ENCODE measurements at places on chromosomes 2 and 18. TPM values are rescaled to one million over a fixed set of nuclear protein-coding genes. Genes with fewer than 3 reads are reported as not detected.

MC5R gene
- total RNA-seq, result not detected

ANKRD30BL gene
- not detected for total RNA-seq

OSBPL1A gene
- 35.6 TPM for total RNA-seq

PPP1R1C gene
- total RNA-seq, result 0.40 TPM

DYNC2LI1 gene
- total RNA-seq, result 40.4 TPM

SP140 gene
- total RNA-seq, result 0.08 TPM

MC2R gene
- total RNA-seq, result not detected

NPHP1 gene
- 1.1 TPM for total RNA-seq

EMX1 gene
- 1.2 TPM for total RNA-seq

IL1RL2 gene
- not detected for total RNA-seq

FIGLA gene
- total RNA-seq, result not detected

EFHD1 gene
- total RNA-seq, result 4.2 TPM

DNA sequence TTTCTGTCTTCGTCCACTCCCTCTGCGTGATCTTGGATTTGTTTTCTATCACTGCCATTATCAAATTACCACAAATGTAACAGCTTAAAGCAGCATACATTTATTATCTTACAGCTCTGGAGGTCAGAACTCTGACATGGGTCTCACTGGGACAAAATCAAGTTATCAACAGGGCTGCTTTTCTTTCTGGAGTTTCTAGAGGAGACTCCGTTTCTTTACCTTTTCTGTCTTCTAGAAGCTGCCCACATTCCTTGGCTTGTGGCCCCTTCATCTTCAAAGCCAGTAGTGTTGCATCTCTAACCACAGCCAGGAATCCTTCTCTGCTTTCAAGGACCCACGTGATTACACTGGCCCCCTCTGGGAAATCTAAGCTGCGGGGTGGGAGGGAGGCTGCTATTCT, 21.9 kb upstream of the TET3 start:
- DNase-seq, result no peak

- peak; percentile 67 for DNase-seq
These were observed 145.6 kb downstream of the TGIF1 start for GRCh38 chr18:3595369-3596273.

- DNase-seq, result no peak
These were observed 92.0 kb upstream of the CYP1B1 start for GRCh38 chr2:38167968-38168350.

GRCh38 chr2:197852108-197852507, 47.7 kb downstream of the PLCL1 start:
- no peak for DNase-seq

- no peak for DNase-seq
These were observed 355.6 kb downstream of the PAX3 start for GRCh38 chr2:221943076-221943810.

- DNase-seq, result no peak
These were observed 41.8 kb downstream of the SLC14A1 start for GRCh38 chr18:45765796-45766195.

- DNase-seq, result no peak
These were observed 33.3 kb downstream of the NEMP2 start for GRCh38 chr2:190501231-190501630.

DNA sequence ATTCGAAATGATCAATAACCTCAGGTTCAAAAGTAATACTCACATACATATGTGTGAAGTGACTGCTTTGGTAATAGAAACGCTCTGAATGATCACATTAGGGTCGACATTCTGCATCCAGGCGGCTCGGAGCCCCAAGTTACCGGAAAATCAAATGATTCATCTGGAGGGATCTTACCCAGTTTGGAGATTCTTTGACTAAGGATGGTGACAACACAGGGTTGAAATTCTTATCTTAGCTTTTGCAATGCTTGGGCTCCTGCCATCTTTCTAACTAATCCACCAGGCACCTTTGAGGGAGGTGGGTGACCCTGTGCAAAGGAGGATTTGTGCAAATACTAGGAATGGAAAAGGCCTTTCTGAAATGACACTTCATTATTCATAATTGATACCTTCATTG, 10.8 kb downstream of the GBX2 start:
- DNase-seq, result no peak

GRCh38 chr18:40292985-40293710, 1661.9 kb upstream of the PIK3C3 start:
- DNase-seq, result no peak

- no peak for DNase-seq
These were observed 106.9 kb downstream of the HDAC4 start for GRCh38 chr2:239293775-239294430.

DNA sequence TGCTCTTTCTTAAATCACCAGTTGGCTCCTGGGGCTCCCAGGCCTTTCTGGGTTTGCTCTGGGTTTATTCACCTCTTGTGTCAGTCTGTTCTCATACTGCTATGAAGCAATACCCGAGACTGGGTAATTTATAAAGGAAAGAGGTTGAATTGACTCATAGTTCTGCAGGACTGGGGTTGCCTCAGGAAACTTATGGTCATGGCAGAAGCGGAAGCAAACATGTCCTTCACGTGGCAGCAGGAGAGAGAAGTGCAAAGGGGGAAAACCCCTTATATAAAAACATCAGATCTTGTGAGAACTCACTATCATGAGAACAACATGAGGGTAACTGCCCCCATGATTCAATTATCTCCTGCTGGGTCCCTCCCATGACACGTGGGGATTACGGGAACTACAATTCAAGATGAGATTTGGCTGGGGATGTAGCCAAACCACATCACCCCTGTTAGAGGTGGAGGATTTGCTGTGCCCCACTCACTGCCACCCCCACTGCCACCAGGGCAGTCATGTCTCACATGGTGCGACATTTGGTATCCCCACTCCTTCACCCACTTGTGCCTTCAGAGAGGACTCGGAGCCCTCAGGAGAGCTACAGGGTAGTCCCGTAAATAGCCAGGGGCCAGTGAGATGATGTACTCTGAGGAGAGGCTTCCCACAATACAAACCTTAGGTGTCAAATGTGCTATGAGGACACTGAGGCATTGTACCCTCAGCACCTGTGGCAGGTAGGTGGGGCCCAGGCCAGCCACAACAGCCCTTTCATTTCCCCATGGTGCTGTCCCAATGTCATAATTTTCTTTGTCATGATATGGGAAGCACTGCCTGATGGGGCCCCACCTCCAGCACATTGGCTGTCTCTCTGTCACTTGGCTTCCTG, 35.7 kb downstream of the CDC42EP3 start:
- peak; percentile 30 for DNase-seq

- no peak for DNase-seq
These were observed 149.4 kb upstream of the EPAS1 start for GRCh38 chr2:46147626-46148368.

- no peak for DNase-seq
These were observed 13.1 kb downstream of the ASPRV1 start for GRCh38 chr2:69948032-69948962.

GRCh38 chr18:78884502-78884901, 95.1 kb upstream of the SALL3 start:
- DNase-seq, result no peak

DNA sequence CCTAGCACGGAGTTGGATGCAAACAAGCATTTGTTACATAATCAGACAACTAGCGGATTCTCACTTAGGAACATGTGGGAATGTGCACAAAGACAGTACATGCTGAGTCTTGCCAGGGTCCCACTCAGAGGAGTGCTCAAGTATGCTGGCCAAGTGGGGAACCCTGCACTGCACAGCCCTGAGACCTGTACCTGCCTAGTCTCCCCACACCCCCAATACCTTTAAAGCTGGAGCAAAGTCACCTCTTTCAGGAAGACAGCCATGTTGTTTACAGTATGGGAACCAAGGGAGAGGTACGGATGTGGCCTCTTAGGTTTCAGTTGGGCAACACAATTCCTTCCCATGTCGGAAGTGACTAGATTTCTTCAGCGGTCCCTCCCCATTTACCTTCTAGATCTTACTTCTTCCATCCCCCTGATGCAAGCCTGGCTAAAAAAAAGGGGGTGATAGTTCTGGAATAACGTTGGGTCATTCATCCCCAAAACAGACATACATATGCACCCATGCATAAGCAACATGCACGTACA, 10.7 kb downstream of the CXCR1 start:
- no peak for DNase-seq

- no peak for DNase-seq
These were observed 218.7 kb downstream of the HNMT start for GRCh38 chr2:138182937-138183312.

DNA sequence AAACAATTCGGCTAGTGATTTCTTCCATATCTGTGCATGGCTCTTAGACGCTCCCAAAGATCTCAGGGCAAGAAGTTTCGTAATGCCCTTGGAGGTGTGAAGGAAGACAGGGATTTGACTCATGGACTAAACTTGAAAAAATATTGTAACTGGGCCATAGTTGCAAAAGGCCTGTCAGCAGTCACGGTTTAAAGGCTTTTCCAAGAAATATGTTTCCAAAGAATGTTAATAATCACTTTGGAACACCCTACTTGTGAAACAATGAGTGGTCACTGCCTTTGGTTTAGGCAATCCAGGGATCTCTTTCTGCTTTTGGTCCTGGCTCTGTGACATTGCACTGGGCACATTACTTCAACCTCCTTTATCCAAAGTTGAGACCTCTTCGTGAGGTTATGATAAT, 102.5 kb upstream of the RASGRP3 start:
- DNase-seq, result no peak

GRCh38 chr18:6004683-6005082, 109.4 kb upstream of the TMEM200C start:
- no peak for DNase-seq

DNA sequence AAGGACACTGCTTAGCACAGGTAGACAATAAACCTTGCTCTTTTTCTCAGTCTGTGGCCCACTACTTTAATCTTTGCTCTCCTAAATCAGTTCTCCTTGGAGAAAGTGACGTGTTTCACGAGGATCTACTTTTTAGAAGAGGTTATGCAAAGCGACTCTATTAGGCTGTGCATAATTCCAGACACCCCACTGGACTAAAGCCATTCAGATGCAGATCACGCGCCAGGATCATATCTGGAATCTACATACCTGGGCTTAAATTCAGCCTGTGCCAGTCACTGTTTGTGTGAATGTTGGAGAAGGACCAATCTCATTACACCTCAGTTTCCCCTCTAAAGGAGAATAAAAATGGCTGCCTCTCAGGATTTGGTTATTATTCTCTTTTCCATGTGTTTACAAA, 413.0 kb upstream of the MYT1L start:
- no peak for DNase-seq

GRCh38 chr18:22332590-22332989, 85.1 kb downstream of the CTAGE1 start:
- DNase-seq, result no peak

GRCh38 chr2:180412219-180412618, 405.1 kb upstream of the CWC22 start:
- DNase-seq, result no peak

DNA sequence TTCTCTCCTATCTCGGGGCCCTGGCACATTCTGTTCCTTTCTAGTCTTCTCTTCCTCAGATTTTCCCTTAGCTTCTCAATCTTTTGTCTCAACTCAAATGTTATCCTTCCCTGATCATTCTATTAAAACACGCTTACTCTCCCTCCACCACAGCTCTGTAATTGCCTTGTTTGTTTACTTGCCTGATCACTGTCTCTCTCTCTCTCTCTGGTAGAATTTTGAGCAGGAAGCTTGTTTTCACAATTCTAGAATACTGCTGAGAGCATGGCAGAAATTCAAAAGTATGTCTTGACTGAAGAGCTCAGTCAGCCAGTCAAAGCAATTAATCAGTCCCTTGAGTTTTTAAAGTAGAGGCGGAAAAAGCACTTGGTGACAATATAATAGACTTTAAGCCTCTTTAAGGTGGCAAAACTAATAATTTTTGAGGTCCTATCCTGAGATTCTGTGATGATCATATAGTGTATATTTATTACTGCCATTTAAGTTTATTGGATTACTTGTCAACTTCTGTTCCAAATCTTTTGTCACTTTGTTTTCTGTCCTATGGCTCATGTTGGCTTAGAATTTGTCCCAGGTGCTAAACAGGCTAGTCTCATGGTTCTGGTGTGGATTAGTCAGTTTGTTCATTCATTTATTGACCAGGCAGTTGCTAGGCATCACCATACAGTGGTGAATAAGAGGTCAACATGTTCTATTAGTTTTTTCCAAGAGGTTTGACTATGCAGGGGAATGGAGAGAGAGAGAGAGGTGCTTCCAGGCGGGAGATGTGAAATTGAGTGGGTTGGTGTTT, 2.3 kb downstream of the PSMD1 start:
- DNase-seq, result no peak

DNA sequence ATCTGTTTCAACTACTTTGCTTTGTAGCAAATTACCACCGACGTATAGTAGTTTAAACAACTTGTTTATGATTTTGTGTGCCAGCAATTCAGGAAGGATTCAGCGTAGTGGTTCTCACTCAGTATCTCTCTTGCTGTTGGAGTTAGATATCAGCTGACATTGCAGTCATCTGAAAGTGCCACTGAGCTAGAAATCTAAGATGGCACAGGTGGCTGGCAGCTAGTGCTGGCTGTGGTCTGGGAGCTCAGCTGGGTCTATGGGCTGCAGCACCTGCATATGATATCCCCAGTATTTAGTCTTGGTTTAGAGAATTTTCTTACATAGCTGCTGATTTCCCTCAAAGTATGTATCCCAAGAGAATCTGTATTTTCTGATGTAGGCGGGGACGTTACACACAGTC, 235.6 kb downstream of the SCG2 start:
- no peak for DNase-seq

DNA sequence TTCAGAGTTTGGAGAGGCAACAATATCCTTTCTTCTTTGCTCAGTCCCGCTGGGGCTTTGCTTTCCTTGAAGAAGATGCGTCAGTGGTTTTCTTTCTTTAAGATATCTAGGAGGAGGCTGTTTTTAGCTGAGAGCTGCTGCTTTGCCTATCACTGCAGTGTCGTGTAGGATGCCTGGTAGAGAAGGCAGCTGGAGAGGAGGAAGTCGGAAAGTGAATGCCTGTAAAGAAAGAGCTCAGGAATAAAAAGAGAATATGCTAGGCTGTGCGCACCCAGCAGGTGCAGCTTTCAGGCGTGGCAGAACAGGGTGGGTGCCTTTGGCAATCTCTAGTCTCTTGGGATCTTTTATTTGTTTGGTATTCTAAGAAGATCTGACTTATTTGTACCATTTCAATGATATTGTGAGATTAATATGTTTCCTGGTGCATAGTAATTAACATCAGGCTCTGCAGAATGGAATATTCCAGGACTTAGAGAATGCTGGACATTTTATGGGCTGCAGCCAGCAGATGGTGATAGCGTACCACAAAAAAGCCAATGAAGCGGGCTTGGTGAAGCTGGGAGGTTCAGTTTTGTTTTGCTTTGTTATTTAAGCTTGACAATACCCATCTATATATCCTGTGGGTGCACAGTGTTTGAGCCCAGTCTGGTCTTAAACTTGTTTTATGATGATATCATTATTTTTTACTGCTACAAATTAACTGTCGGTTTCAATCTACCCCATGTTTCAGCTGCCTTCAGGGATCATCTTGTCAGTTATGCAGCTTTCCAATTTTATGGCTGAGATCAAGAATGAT, 34.9 kb downstream of the CAVIN2 start:
- peak; percentile 77 for DNase-seq

DNA sequence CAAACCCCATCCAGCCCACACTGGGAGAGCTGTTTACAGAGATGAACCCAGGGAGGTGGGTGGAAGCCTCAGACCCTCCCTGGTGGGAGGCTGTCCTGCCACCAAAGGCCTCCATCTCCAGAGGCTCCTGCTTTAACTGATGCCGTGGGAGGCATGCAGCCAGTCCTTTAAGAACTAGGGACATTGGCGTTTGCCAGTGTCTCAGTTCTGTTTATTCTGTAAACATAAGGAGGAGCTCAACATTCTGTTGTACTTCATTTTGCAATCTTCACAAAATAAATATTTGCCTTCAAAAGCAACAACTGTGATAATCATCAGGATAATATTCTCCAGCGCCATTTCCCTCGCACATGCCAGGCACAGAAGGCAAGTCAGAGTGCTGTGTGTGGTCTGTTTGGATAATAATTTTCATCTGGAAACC, 6.8 kb downstream of the EDAR start:
- no peak for DNase-seq

GRCh38 chr2:240586919-240587800, 626 bp downstream of the CAPN10 start:
- DNase-seq, result peak; percentile 68
